Frontal cortex (tissue), 4 donors: ENCODE measurements at places on chromosomes 1 and 21.

DNA sequence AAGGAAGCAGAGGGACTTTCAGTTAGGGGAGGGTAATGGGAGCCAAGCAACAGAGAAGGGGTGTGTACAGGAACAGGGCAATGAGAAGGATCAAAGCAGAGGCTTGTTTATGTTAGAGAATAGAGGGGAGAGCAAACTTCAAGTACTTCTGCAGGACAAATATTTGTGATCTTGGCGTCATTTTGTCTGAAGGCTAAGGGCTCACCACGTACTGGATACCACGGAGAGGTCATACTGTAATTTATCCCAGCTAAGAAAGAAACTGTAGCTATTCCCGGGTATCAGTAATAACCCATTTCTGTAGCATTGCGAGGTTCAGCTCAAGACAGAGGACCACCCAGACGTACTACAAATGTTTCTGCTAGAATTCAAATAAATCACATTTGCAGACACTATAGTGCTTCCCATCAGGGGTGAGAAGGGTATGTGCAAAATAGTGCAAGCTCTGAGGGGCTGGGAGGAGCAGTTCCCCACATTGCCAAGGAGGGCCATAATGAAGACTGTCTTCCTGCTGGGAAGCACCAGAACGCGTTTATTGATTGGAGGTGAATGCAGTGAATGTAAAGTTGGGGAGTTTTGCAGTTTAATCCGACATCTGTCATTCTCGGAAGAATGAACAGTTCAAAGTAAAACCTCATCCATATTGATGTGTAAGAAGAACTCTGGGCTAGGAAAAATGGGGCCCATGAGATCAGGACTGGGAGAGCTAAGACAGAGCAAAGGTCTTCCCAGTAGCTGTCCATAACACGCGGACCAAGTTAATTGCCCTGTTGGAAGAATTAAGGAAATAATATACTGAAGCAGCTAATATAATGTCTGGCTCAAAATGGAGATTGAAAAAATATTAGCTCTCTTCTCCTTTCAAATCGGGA is 136.9 kb downstream of the RWDD3 start:
- DNase-seq = no peak

- no peak for DNase-seq
These were observed 64.7 kb upstream of the HIVEP3 start for GRCh38 chr1:41983451-41983850.

GRCh38 chr1:1624443-1625403 is 7.2 kb upstream of the MMP23B start:
- DNase-seq = no peak

DNA sequence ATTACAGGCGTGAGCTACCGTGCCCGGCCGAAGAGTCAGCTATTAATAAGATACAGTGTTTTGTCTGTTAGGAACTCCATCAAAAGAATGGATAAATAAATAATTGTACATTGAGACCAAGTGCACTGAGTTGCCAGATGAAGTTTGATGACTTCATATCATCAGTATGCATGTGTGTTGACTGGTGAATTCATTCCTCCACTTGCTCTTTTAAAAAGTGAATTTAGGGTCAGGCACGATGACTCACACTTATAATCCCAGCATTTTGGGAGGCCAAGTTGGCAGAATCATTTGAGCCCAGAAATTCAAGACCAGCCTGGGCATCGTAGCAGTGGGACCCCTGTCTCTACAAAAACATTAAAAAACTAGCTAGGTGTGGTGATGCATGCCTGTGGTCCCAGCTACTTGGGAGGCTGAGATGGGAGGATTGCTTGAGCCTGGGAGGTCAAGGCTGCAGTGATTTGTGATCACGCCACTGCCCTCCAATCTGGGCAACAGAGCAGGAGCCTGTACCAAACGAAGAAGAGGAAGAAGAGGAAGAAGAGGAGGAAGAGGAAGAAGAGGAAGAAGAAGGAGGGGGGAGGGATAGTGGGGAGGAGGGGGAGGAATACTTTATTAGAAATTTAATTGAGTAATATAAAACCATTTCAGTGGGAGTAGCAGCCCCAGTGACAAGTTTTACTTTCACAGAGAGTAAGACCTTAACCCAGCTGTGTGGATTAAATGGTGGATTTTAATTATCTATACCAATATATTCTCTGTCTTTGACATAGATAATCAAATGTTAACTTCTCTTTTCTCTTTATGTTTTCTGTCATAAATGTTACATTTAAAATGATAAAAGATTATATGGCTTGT is 74.9 kb downstream of the CCDC18 start:
- DNase-seq = no peak
